Anterior cingulate cortex (tissue), 58 donors: ENCODE measurements at places on chromosomes 13 and 19.

DNA sequence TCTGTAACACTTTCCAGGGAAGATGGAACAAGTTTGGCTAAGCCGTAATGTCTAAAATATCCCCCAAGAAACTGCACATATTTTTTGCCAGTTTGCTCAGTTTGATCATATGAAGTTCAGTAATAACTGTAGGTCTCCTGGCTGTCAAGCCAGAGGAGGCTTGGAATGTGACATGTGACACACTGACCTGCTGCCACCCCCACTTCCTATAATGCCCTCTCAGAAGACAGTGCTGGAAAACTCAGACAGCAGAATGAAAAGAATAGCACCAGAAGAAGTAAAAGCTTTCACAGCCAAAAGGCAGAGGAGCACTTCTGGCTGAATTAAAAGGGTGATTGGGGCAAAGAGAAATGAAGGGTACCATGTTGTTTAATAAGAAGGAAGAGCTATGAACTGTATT is 67.4 kb upstream of the UBAC2 start:
- DNase-seq, result no peak

- DNase-seq, result no peak
Measured at GRCh38 chr13:114078461-114079451, 53.7 kb downstream of the RASA3 start.

DNA sequence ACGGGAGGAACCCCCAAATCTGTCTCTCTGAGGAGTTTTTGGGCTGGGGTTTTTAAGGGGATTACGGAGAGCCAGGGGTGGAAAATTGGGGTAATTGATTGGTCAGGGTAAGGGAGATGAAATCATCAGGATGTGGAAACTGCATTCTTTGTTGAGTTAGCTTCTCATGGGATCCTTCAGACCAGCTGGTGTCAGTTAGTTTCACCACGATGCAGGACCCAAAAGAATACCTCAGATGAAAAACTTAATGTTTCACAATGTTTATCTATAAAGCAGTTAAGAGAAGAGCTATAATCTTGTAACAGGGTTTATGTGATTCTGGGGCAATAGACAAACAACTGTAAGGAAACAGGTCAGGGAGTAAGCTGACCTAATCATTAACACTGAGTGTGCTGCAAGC is 230.8 kb downstream of the POU4F1 start:
- DNase-seq, result no peak

- DNase-seq, result no peak
Measured at GRCh38 chr19:4140237-4140711, 13.2 kb upstream of the CREB3L3 start.

DNA sequence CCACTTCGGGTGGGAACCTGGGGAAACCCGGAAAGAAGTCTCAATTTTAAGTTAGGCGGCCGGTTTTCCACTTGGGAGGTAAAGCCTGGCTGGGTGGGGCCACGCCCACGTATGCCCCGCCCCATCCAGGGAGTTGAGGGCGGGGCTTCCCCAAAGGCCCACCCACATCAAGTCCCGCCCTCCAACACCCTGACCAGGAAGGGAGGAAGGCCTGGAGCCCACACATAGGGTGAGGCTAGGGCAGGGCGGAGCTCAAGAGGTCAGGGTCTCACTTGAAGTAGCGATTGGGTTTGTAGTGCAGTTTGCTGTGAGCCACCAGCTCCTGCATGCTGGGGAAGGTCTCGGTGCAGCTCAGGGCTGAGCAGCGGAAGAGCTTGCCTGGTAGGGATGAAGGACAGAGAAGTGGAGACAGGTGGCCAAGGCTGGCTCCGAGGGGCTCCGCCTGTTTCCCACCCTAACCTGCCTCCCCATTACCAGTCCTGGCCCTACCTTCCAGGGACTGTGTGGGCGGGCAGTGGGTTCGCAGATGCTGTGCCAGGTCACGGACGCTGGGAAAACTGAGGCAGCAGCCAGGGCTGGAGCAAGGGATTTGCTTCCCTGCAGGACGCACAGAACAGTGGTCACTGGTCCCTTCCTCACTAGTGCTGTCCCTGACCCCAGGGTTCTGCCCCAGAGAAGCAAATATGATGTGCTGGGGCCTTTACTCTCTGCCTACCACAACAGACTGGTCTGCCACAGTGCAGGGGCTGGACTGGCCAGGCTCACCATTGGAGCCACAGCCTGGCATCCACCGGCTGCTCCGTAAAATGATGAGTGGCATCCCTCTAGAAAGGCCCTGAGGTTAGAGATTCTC is 1.6 kb downstream of the ZNF414 start:
- no peak for DNase-seq
